ENCODE measurements at places on chromosomes 5 and 9.

GRCh38 chr5:174305241-174305681 lies 259.8 kb downstream of the NSG2 start:
- DNase-seq: no peak

DNA sequence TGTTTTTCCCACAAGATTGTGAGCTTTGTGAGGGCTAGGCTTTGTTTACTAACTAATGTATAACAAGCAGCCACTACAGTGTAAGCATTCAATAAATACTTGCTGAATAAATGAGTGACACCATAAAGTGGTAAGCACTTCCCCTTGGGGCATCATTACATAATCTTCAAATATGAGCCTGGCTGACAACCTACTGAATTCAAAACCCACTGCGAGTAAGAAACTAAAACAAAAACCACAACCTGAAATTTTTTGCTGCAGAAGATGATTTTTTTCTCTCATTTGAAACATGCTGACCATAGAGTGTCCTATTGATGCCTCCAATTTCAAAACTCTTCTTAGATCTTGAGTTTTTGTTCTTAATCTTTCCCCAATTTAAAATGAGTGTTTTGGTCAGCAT lies 331.3 kb upstream of the CCNG1 start:
- DNase-seq: no peak

DNA sequence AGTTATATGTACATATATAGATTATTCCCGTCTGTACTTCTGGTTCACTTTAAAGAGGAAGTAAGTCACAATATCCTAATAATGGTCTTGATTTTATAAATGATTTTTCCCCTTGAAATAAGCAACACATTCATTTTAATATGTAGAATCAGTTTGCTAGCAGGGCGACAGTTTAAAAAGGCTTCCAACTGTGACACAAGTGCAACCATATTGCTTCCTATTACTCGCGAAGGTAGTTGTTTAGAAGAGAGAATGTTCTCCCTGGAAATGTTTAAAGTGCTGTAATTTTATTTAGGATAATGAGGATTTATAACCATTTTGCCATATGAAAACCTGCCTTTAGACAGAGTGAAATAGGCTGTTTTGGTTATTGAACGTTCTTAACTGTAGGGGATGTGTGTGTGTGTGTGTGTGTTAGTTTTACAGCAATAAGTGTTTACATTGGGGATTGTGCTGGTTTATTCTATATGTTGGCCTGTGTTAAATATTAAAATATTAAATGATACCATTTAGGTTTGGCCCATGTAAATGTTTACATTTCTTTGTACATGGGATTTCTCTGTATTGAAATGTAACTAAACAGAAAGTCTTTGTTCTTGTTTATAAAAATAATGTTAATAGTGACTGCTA lies 138.3 kb downstream of the PBX3 start:
- no peak for DNase-seq

DNA sequence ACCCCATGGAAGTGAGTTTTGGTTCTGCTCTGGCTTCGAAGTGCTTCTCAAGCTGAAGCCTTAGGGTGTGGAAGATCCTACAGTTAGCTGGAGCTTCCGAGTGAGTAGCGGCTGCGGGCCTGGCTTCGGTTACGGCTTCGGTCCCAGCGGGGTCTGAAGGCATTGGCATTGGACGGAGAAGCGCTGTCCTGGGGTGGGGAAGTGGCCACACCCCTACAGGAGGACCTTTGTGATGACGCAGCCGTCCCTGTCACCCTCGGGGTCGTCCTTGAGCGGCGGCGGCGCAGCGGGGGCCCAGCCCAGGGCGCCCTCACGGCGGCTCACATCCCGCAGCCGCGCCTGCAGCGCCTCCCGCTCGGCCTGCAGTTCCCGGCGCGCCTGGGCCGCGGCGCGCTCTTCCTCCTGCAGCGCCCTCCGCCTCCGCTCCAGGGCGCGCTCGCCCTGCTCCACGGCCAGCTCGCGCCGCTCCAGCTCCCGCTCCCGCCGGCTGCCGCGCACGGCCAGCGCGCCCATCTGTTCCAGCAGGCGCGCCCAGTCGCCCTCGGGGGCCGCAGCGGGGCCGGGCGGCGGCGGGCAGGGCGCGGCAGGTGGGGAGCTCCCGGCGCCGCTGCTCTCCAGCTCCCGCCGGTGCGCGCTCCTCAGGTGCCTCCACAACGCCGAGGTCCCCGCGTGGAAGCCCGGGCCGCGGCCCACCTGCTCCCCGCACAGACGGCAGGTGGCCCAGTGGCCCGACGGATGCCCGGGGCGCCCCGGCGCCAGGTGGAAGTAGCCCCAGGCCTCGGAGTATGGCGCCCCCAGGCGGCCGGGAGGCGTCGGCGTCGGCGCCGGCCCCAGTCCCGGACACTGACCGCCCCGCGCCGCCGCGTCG lies 9.9 kb downstream of the ZBED3 start:
- no peak for DNase-seq

GRCh38 chr9:136886610-136887597 lies 588 bp downstream of the TRAF2 start:
- DNase-seq: no peak

DNA sequence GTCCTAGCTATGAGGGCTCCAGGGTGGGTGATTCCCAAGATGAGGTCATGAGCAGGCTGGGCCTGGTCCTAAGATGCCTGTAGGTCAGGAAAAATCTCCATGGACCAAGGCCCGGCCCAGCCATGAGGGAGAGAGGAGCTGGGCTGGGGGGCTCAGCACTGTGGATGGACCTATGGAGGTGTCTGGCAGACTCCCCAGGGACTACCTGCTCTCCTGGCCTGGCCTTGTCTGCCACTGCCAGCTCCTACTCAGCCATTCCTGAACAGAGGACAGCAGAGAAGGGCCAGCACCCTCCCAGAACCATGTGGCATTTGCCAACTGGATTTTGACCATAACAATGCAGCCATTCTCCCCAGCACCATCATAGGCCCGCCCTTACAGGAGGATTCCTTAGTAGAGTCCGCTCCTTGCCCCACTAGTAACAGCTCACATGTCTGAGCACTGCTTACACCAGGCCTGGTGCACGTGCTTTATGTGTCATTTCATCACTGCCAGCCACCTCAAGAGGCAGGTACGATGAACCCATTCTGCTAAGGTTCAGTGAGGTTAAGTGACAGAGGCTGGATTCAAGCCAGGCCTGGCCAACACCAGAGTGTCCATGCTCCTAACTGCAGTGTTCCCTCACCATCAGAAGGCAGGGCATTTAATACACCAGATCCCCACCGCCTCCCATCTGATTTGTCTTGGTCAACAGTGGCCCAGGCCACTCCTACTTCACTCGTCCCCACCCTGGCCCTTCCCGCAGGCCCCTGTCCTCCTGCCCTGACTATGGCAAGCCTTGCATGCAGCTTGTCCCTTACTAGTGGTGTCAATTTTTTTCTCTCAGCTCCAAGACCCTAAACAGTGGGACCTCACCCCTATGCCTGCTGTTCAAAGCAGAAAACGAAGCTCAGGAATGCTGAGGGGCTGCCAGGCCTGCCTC lies 669 bp downstream of the IL13 start:
- DNase-seq: no peak

GRCh38 chr5:13325765-13326164 lies 618.7 kb downstream of the DNAH5 start:
- no peak for DNase-seq

GRCh38 chr9:93598647-93599241 lies 22.4 kb downstream of the PHF2 start:
- DNase-seq: no peak

DNA sequence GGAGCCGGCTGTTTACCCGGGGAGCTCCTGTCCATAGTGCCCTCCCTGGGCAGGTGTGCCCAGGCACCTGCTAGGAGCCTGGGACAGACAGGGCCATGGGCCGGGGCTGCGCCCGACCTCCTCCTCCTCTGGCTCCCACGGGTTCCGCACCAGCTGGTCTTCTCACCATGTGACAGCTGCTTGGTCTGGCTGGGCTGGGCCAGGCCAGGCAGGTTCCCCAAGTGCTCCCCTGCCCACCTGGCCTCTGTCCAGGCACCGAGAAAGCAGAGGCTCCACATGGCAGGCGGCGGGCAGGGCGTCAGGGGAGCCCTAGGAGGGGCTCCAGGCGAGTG lies 60.0 kb downstream of the OLFM1 start:
- DNase-seq: no peak

DNA sequence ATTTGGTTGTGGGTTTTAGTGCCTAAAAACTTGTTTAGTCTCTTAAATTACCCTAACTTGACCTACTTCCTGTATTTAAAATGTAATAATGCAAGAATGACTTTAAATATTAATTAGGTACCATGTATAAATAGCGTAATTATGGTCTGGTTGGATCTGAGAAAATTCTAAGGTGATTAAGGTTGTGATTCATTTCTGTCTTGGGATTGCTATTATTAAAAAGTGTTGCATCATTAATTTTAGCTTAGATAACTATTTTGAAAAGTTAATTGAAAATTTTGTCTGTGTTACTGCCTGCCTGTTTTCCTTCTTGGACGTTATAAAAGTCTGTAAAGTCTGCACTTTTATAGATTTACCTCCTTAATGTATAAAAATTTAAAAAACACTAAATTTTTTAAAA lies 11.8 kb downstream of the LRRC70 start:
- no peak for DNase-seq

DNA sequence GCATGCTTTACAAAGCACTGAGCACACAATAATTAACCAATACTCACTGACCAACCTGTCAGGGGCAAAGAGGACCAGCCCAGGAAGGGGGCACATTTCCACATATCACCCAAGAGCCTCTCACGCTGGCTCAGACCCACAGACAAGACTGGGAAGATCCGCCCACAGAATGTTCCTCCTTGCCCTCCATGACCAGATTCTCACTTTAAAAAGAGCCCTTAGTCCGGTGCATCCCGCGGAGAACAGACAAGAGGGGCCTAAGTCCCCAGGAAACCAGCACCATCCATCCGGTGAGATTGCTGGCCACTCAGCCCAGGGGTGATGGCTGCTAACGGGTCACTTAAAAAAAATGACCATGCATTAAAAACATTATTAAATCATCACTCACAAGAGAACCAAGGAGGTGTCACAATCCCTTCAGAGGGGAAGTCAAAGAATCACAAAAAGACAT lies 32.9 kb downstream of the SEMA4D start:
- DNase-seq: no peak

Data from NCI-H2029 treated with DMSO at 0.1 percent for 48 hours (cell line).